ENCODE measurements at places on chromosomes 5 and 9. TPM values are rescaled to one million over a fixed set of nuclear protein-coding genes. Genes with fewer than 3 reads are reported as not detected.

The RPP25L gene
- 7.2 TPM for total RNA-seq

The SET gene
- total RNA-seq, result 102 TPM

The N4BP3 gene
- total RNA-seq, result 0.21 TPM

The ENTREP1 gene
- 4.2 TPM for total RNA-seq

The HAPLN1 gene
- total RNA-seq, result 2.0 TPM

The ANKRD18B gene
- total RNA-seq, result not detected

The PCDHGB2 gene
- 12.2 TPM for total RNA-seq

The HTR4 gene
- 0.21 TPM for total RNA-seq

The GPRIN1 gene
- not detected for total RNA-seq

The INSL6 gene
- total RNA-seq, result not detected

The SPATA31D4 gene
- total RNA-seq, result not detected

The CCDC192 gene
- total RNA-seq, result not detected

- peaks cover 23% of the 10 kb centered on the region for H3K36me3 ChIP-seq
Measured at GRCh38 chr9:35611230-35611797, 6.3 kb downstream of the TESK1 start.

GRCh38 chr9:38017149-38017884 is 51.7 kb downstream of the SHB start:
- DNase-seq, result peak; percentile 83
- H3K27ac ChIP-seq, result peak overlapping the region; percentile 58
- peaks cover 29% of the 10 kb centered on the region for H3K4me1 ChIP-seq
- H3K4me3 ChIP-seq, result no peak overlapping the region
- no peaks in the 10 kb centered on the region for H3K36me3 ChIP-seq

DNA sequence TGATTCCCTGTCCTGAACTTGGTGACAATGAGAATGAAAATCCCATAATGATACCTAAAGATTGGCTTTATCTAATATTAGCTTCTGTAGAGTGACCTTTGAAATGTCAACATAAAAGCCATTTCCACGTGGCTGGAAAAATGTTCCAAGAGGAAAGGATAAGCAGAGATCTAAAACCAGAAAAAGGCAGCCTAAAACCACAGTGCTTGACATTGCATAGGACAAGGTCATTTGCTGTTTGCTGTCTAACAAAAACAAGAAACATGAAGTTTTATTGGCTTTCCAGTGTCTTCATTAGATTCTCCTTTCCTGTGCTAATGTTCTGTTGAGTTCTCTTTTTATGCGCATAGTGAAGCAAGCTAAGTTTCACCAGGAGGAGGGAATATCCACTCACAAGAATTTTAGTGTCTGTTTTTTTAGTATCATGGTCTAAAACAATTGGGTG is 44.6 kb downstream of the CPEB4 start:
- no peaks in the 10 kb centered on the region for H3K4me1 ChIP-seq
- H3K27me3 ChIP-seq, result no peaks in the 10 kb centered on the region
- H3K27ac ChIP-seq, result no peak overlapping the region
- no peaks in the 10 kb centered on the region for H3K36me3 ChIP-seq
- H3K4me3 ChIP-seq, result no peak overlapping the region

DNA sequence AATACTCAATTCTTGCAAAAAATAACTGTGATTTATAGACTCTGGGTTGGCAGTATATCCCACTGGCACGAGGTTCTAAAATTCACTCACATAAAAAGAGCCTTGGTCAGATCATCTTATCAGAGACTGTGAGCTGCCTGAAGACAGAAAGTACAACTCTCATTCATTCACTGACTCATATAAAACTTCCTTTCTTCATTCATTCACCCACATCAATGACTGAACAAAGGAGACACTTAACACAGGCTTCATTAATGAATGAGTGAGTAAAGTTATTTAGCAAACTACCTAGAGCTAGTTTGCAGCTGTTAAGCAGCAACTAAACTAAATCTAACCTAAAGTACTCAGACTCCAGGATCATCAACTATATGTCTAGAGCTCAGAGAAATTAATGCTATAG is 214.7 kb downstream of the DENND1A start:
- no peak overlapping the region for H3K4me3 ChIP-seq
- H3K36me3 ChIP-seq, result no peaks in the 10 kb centered on the region
- H3K4me1 ChIP-seq, result no peaks in the 10 kb centered on the region
- no peaks in the 10 kb centered on the region for H3K27me3 ChIP-seq
- DNase-seq, result no peak

DNA sequence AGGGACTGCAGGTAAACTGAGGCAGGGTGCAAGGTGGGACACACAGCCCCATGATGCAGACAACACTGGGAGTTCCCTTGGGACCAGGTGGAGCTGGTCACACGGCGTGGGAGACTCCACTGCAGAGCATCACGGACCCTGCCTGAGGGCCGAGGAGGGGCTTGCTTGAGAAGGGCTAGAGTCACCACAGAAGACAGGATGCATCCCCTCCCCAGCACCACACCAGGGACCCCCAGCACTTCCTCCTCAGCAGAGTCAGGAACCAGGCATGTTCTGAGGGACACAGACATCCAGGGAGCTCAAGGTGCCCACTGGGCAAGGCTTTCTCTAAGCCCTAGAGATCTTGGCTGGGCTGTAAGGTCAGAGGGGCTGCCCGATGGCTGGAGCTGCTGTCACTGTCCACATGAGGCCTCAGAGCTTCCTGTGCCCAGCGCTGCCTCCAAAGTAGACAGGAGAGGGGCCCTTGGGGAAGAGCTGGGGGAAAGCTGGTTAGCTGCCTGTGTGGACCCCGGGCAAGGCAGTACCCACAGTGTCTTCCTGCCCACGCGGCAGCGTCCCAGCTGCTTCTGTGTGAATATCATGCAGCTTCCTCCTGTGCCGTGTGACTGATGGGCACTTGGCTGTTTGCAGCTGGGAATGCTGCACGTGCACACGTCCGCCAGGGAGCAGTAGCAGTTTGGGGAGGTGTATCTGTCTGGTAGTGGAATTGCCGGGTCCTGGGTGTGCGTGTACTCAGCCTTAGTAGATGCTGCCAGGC is 176.6 kb downstream of the CACNA1B start:
- H3K36me3 ChIP-seq, result no peaks in the 10 kb centered on the region
- DNase-seq, result no peak
- no peaks in the 10 kb centered on the region for H3K4me1 ChIP-seq
- H3K27ac ChIP-seq, result no peak overlapping the region
- no peak overlapping the region for H3K4me3 ChIP-seq

DNA sequence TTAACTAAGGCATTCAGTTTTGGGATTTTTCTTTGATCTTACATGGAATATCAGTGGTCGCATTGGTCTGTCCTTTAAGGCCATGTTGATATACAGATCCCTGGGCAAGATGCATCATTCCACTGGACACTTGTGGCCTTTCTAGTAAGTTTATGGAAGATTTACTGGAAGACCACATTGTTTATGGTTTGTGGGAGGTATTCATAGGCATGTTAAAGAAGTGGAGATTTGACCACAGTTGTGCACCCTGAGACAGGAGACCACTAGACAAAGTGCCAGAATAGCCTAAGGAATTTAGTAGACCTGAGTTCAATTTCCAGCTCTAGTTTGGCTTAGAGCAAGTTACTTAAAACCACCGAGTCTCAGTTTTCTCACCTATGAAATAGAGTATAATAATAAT is 383.1 kb upstream of the PAPPA start:
- no peak overlapping the region for H3K4me3 ChIP-seq
- no peaks in the 10 kb centered on the region for H3K27me3 ChIP-seq
- H3K4me1 ChIP-seq, result no peaks in the 10 kb centered on the region
- no peaks in the 10 kb centered on the region for H3K36me3 ChIP-seq
- no peak for DNase-seq

GRCh38 chr9:136240941-136241340 is 4.7 kb downstream of the QSOX2 start:
- H3K4me3 ChIP-seq, result no peak overlapping the region
- peaks cover 5% of the 10 kb centered on the region for H3K4me1 ChIP-seq
- H3K27ac ChIP-seq, result no peak overlapping the region
- DNase-seq, result no peak
- peaks cover 10% of the 10 kb centered on the region for H3K36me3 ChIP-seq

- no peaks in the 10 kb centered on the region for H3K36me3 ChIP-seq
- no peaks in the 10 kb centered on the region for H3K4me1 ChIP-seq
- H3K27ac ChIP-seq, result no peak overlapping the region
Measured at GRCh38 chr5:143955141-143955540, 143.2 kb downstream of the HMHB1 start.

GRCh38 chr9:73996844-73997243 is 500.3 kb upstream of the RORB start:
- no peaks in the 10 kb centered on the region for H3K27me3 ChIP-seq
- DNase-seq, result no peak
- H3K4me1 ChIP-seq, result no peaks in the 10 kb centered on the region
- no peaks in the 10 kb centered on the region for H3K36me3 ChIP-seq
- no peak overlapping the region for H3K4me3 ChIP-seq

DNA sequence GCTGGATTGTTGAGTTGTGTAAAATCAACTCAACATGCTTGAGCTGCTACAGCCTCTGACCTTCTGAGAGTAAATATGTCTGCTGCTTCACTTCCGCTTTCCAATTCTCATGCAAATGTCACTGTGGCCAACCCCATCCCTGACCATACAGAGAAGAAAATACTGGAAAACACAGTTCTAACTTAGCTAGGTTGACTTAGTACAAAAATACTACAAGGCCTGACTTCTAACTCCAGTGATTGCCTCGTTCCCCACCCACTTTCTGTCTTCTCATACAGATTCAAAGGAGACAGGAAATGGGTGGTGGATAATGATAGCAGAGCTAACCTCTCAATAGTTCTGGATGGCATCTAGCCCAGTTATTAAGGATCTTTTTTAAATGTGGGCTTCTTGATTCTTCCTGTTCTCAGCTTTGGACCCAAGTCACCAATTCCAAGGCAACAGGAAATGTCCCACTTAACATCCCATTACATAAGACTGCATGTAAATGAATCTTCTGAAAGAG is 226.6 kb upstream of the SLC24A2 start:
- no peaks in the 10 kb centered on the region for H3K36me3 ChIP-seq
- H3K27ac ChIP-seq, result no peak overlapping the region
- no peaks in the 10 kb centered on the region for H3K4me1 ChIP-seq
- H3K4me3 ChIP-seq, result no peak overlapping the region
- no peak for DNase-seq

GRCh38 chr9:87479801-87480201 is 17.9 kb upstream of the DAPK1 start:
- no peaks in the 10 kb centered on the region for H3K27me3 ChIP-seq
- H3K27ac ChIP-seq, result no peak overlapping the region
- no peaks in the 10 kb centered on the region for H3K36me3 ChIP-seq
- no peak overlapping the region for H3K4me3 ChIP-seq

GRCh38 chr5:95081982-95082381 is 202.9 kb downstream of the MCTP1 start:
- no peaks in the 10 kb centered on the region for H3K27me3 ChIP-seq
- no peak overlapping the region for H3K4me3 ChIP-seq
- no peaks in the 10 kb centered on the region for H3K36me3 ChIP-seq
- H3K4me1 ChIP-seq, result no peaks in the 10 kb centered on the region

- no peaks in the 10 kb centered on the region for H3K4me1 ChIP-seq
- DNase-seq, result no peak
- H3K4me3 ChIP-seq, result no peak overlapping the region
Measured at GRCh38 chr9:99352826-99353225, 130.7 kb downstream of the SEC61B start.

DNA sequence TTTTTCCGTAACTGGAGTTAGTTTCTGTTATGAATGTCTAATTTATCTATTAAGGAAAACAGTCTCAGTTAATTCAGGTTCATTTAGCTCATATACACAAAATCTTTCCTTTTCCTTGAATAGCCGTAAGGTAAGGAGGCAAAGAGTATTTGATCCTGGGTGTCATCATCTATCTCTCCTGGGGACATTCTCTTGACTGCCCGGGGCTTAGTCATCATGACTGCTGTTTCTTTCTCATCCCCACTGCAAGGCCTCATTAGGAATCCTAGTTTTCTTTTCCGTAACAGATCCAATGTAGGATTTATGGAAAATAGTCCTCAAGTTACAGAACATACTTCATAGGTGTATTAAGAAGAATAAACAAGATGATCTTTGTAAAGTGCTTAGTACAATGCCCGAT is 134.9 kb upstream of the CHD1 start:
- no peaks in the 10 kb centered on the region for H3K4me1 ChIP-seq
- H3K27ac ChIP-seq, result no peak overlapping the region
- DNase-seq, result no peak
- no peaks in the 10 kb centered on the region for H3K36me3 ChIP-seq
- H3K4me3 ChIP-seq, result no peak overlapping the region

GRCh38 chr5:53934151-53934820 is 373.8 kb downstream of the NDUFS4 start:
- no peak overlapping the region for H3K27ac ChIP-seq
- H3K36me3 ChIP-seq, result no peaks in the 10 kb centered on the region
- H3K27me3 ChIP-seq, result no peaks in the 10 kb centered on the region
- no peak overlapping the region for H3K4me3 ChIP-seq
- no peak for DNase-seq

- H3K4me1 ChIP-seq, result no peaks in the 10 kb centered on the region
- H3K4me3 ChIP-seq, result no peak overlapping the region
- H3K27me3 ChIP-seq, result no peaks in the 10 kb centered on the region
Measured at GRCh38 chr5:143862271-143862670, 50.3 kb downstream of the HMHB1 start.

DNA sequence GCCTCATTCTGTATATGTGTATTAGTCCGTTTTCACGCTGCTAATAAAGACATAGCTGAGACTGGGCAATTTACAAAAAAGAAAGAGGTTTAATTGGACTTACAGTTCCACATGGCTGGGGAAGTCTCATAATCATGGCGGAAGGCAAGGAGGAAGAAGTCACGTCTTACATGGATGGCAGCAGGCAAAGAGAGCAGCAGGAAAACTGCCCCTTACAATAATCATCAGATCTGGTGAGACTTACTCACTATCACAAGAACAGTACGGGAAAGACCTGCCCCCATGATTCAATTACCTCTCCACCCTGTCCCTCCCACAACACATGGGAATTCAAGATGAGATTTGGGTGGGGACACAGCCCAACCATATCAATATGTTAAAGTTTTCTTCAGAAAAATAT is 49.8 kb upstream of the GPBP1 start:
- H3K4me3 ChIP-seq, result no peak overlapping the region
- H3K27me3 ChIP-seq, result no peaks in the 10 kb centered on the region
- no peak overlapping the region for H3K27ac ChIP-seq
- no peaks in the 10 kb centered on the region for H3K4me1 ChIP-seq
- no peak for DNase-seq
- no peaks in the 10 kb centered on the region for H3K36me3 ChIP-seq

DNA sequence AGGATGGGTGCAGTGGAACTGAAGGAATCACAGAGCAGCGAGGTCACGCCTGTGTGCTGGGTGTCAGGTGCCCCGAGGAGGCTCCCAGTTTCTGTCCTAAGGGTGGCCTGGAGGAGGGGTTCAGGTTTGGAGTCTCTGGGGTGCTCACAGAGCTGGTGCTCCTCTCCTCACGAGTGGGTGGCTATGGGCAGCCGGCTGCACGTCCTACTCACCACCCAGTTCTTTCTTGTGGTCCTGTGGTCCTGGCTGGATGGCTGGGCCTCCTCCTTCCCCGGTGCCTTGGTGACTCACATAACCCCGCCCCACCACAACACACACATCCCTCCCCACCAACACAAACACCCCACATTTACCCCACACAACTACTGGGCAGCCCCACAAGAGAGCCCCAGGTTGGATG is 9.9 kb upstream of the PTGS1 start:
- no peaks in the 10 kb centered on the region for H3K36me3 ChIP-seq
- no peak for DNase-seq
- H3K4me3 ChIP-seq, result no peak overlapping the region
- H3K27ac ChIP-seq, result no peak overlapping the region

All from ascending aorta (tissue), 2 donors.